ENCODE measurements at places on chromosomes 16 and 17.

- no peak for DNase-seq
Observed at GRCh38 chr17:67164302-67164701, 80.7 kb downstream of the HELZ start.

DNA sequence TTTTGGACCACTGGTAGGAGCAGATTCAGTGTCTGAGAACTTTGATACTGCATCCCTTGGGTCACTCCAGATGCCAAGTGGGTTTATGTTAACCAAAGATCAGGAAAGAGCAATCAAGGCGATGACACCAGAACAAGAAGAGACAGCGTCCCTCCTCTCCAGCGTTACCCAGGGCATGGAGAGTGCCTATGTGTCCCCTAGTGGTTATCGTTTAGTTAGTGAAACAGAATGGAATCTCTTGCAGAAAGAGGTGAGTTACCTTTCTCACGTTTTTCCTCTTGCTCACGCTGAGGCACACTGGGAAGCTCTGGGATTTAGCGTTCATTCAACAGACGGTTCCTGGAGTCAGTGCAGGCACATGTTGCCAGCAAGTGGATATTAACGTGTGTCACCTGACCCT, 58.0 kb downstream of the NUP88 start:
- no peak for DNase-seq

DNA sequence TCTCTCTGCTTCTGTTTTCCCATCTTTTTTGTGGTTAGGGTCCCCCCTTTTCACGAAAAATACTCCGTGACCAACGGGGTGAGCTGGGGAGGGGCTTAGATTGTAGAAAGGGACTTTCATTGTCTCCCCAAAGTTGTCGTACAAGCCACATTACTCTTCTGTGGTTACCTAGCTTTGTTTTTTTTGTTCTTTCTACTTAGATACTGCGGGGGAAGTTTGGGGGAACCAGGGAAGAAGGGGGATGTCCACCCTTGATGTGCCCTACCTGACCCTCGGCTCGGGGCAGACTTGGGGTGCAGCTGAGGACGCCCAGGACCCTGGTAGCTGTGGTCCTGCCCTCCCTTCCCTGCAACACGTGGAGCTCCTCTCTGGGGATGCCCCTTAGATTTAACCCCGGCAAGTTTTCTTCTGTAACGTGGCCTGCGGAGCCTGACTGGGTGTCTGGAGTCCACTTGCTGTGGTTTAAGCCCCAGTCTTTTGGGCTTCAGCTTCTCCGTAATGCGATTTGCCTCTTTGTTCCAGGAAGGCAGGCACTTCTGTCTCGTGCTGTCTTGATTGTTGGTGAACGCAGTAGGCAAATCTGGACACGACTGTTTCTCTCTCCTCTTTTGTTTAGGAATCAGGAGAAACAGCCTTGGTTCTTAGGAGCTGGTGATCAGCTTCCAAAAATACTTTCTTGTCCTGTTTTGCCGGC, 892 bp downstream of the ABCC1 start:
- DNase-seq, result no peak

- DNase-seq, result no peak
Observed at GRCh38 chr16:19642501-19642900, 75.5 kb downstream of the KNOP1 start.

GRCh38 chr16:9703731-9704130, 478.5 kb downstream of the GRIN2A start:
- DNase-seq, result no peak

DNA sequence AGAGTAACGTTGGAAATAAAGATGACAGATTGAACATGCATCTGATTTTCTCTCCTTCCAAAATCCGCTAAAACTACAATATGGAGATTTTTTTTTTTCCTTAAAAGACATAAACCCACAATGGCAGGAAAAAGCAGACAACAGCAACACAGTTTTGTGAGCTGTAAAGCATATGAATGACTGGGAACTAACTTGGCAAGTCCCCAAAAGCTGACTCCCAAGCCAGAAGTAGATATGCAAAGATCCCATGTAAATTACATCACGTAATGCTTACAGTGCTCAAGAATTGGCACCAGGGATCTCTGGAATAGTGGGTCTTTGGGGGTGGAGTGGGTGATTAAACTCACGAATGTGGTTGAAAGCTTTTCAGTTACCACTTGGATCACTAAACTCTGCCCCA, 106.6 kb downstream of the ELAC2 start:
- DNase-seq, result no peak

- DNase-seq, result no peak
Observed at GRCh38 chr17:40303708-40304551, 5.0 kb upstream of the RARA start.

DNA sequence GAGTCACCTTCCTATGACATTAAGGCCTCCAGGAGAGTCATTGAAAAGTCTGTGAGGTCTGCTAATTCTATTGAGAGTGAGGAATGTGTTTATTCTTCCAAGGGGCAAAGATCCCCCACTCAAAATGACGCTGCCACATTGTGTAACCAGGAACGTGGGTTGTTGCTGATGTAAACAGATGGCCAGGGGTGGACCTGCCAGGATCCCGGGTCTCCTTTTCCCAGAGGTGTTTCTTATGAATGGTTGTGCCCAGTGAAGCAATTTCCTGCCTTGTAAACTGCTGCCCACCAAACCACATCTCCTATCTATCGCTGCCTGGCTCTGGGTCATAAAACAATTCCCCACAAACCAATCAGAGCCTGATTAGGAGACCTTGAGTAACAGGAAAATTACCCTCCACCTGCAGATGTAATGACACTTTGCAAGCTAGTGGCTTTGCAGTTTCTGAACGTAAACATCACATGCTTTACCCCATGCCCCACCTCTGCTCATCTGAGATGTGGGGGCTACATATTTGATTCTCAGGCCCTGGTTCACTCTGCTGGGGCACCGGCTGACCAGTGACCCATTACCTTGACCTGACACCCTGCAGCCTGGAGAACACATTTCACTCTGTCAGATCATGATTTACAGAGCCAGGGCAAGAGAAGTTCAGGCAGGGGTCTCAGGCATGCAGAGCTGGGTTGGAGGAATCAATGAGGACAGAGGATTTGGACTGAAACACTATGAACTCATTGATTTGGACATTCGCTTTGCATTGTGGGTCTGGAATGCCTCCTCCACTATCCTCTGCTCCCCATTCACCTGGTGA, 33.1 kb upstream of the DDX52 start:
- DNase-seq, result no peak

DNA sequence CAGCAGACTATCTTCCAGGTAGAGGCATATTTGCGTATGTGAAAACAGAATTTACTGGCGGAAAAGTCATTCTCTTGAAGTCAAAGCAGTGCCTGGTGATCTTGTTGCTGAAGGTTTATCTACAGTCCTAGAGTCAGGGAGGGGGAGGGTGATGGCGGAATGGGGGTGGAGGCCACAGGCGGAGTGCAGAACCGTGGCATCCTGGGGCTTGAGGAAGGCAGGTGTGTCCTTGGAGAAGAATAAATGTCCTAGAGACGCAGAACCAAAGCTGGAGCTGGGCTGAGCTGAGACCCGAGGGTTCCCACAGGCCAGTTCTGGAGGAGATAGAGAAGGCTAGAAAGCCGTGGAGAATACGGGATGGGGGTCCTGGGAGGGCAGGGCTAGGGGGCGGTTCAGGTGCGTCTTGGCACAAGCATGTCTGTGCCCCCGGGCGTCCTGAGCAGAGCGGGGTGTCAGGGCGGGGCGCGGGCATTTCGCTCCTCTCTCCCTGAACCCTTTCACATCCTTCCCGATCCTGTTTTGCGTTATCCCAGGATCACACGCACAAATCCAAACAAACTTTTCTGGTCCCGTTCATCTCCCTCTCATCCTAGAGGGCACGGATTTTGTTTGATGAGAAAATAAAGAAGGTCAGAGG, 76.9 kb upstream of the CREBBP start:
- no peak for DNase-seq

DNA sequence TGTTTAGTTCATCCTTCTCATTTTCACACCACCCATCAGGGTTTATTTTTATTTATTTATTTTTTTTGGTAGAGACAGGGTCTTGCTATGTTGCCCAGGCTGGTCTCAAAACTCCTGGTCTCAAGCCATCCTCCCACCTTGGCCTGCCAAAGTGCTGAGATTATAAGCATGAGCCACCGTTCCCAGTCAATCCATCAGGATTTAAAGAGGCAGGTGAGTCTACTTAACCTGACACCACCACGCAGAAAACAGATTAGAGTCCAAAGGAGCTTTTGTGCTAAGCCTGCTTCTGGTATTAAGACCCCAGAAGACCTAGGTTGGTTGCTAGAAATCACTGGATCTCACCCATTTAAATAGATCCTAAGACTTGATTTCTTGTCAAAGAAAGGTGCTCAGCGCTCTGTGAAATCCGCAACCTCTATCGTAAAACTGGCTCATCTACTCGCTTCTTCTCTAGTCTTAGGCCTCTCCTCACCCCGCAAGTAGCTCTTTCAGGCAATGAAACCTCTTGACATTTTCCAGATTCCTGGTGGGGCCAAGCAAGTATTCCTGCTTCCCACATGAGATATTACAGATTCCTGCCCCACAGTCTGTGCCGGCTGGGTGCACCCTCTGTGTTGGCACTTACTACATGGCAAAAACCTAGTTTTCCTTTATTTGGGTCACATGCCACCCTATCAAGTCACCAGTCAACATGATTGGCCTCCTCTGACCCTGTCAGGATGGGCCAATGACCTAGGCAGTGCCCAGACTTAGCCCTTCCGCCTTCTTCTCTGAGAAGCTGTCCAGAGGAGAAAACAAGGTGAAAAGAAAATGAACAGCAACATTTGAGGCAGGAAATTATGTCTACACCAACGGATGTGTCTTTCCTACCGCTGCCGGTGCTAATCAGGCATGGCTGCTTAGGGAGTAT, 9.0 kb downstream of the PITPNA start:
- no peak for DNase-seq

DNA sequence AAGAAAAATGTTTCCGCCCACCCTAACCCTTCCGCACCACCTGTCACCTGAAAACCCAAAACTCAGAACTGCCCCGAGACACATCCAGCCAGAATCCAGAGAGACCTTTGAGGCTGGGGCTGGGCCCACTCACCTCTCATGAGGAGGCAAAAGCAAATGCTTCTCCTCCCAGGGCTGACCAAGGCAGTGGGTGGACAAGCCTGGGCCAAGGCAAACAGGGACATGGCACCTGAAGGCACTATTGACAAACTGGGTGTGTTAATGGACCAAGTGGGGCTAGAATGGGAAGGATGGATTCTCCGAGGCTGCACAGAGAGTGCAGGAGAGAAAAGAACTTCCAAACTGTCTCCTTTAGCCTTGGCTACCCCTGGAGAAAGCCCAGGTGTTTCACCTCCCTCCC, 54.4 kb downstream of the SOX9 start:
- DNase-seq, result no peak

DNA sequence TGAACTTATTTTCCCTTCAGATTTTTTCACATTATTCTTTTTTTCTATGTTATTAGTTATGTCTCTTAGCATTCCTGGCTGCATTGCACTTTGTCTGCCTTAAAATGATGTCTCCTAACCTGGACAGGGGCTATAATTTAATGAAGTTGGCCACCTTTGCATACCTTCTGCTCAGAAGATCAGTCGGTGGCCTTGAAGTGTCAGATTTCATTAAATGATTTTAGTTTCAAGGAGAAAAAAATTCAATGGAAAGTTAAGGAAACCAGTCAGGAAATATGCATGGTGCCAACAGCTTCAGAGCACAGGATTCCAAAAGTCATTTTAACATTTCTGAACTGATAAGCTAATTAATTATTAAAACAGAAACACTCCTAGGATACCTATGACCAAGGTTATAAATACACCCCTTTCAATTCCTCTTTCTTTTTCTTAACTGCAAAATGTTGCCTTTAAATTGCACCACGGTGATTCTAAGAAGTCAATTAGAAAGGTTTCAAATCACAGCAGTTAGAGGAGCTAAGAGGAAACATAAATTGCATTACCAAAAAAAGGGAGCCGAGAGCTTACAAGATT, 533.4 kb downstream of the KCNJ2 start:
- DNase-seq, result no peak

GRCh38 chr17:43695970-43696865, 34.5 kb upstream of the MEOX1 start:
- DNase-seq, result no peak

- no peak for DNase-seq
Observed at GRCh38 chr17:3903051-3903825, 10.4 kb upstream of the CAMKK1 start.

GRCh38 chr16:60060731-60061130, 1326.6 kb upstream of the GOT2 start:
- DNase-seq, result no peak

DNA sequence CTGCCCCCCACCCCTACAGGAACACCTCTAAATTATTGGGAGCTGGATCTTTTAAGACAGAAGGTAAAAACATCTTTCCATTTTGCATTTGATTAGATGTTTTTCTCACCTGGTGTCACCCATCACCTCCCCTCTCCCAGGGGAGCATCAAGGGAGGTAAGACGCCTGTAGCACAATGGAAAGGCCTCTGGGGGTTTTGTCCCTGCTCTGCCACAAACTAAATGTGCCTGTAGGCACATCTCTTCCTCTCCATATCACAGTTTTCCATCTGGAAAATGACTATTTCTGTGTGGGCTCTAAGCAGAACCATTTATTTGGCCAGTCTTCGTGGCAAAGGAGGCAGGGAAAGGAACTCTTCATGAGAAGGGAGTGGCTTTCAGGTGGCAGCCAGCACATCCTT, 76.6 kb downstream of the GNAO1 start:
- no peak for DNase-seq

- DNase-seq, result no peak
Observed at GRCh38 chr17:63082273-63082861, 116.3 kb downstream of the TANC2 start.

GRCh38 chr17:10034719-10035475, 129.8 kb upstream of the RCVRN start:
- DNase-seq, result no peak

GRCh38 chr17:44203731-44204440, 4.2 kb upstream of the ATXN7L3 start:
- DNase-seq, result no peak

DNA sequence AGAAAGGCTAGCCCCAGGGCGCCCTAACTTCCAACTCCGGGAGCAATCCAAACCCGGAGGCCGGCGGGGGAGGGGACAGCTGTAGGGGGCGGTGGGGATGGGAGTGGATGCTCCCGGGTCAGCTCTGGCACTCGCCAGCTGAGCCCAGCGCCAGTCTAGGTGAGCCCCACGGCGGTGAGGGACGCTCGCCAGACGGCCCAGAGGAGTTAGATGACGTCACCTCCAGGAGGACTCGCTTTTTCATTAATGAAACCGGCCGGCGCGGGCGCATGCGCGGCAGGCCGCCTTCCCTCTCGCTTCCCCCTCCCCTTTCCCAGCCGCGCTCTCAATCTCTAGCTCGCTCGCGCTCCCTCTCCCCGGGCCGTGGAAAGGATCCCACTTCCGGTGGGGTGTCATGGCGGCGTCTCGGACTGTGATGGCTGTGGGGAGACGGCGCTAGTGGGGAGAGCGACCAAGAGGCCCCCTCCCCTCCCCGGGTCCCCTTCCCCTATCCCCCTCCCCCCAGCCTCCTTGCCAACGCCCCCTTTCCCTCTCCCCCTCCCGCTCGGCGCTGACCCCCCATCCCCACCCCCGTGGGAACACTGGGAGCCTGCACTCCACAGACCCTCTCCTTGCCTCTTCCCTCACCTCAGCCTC, at the start of gene NF1:
TSS of gene NF1 (plus strand) at position 378 of the 636 bp plus-strand sequence. CDS start 333 bp downstream, outside the sequence.
- DNase-seq, result peak; percentile 93
